ENCODE measurements at places on chromosomes 4 and X.

DNA sequence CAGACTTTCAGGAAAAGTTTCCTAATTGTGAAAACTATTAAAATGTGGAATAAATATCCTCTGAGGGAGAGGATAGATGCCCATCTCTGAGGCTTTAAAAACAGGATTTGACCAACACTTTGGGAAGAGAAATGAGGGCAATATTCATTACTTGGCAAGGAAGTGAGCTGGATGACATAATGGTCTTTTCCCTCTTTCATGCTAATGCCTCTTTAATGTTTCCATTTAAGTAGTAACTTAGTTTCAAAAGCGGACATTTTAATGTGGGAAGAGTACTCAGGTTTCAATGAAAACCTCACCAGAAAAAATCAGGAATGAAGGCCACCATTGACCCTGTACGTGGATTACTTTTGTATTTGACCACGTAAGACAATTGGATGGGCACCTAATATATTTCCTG lies 503.3 kb downstream of the ANKRD50 start:
- no peak for DNase-seq

- no peak for DNase-seq
These were observed 1132.9 kb downstream of the RAPGEF2 start for GRCh38 chr4:160235771-160236170.

GRCh38 chr4:174764105-174764729 lies 64.8 kb downstream of the GLRA3 start:
- DNase-seq = peak; percentile 63

DNA sequence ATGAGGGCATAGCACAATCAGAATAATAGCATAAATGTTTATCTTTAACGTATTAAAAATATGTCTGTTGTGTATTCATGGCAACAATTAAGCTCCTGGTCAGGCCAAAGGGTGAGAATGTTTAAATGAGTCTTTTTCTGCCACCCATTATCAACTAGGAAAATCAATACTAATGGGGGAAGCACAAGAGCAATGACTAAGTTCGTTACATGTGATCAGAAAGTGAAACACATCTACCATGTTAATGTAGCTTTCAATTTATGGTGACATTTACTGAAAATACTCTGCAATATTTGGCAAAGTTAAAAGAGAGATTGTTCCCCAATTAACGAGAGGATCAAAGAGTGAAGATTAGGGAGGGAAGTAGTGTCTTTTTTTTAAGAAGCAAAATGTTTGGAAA lies 143.7 kb downstream of the NAA11 start:
- DNase-seq = no peak

DNA sequence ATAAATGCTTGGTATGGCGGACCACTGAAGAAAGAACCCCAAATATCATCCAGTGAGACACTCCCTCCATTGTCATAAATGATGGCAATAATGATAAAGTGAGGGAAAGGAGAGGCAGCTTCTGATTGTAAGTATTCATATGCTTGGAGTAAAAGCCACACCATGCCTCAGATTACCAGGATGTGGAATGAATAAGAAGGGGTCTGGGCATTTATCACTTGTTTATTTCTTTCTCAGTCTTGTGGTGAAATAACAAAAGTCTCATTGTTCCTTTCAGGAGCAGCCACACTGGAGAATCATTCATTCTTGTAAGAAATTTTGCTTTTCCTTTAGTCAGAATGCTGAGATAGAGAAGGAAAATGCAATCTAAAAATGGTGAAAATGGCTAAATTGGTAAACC lies 21.7 kb downstream of the F8 start:
- no peak for DNase-seq

DNA sequence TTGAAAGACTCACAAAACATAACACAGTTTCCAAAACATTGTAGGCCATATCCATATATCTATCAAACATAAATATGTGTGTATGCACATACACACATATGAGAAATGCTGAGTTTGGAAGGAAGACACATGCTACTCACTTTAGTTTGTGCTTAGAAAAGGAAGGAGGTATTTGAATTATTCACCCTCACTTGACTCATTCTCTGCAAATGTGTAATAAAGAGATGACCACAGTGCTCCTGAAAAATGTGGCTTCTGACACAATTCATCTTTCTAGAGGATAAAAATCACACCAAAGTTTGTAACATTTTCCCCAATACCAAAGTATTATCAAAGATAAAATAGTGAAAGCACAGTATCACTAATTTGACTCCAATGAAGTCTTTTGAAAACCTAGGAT lies 950.1 kb downstream of the FAT4 start:
- peak; percentile 74 for DNase-seq

GRCh38 chr4:6758728-6759127 lies 23.8 kb upstream of the KIAA0232 start:
- DNase-seq = no peak

DNA sequence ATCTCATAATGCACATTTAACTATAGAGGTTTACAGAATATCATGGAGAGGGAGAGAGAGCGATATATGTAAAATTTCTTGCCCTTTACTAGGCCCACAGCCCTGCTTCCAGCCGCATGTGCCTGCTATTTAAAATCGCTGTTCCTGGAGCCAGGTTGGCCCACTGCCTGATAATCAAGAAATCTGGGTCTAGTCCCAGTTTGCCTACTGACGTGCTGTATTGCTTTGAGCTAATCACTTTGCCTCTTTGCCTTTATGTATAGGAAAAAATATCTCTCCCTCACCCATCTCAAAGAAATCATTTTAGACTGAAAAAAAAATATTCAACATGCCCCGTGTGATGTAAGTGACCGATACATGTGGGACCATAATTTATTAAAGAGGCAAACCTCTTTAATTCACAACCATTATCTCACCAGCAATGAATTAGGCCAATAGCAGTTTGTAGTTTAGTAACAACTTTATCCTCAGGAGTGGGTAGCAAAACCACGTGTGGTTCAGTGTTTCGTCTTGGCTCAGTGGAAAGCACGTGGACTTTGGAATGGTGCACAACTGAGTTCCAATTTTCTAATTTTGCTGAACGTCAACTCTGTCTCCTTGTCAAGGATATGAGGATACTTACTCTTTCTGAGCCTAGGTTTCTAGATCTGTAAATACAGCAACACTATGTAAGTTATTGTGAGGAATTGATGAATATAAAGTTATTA lies 62.6 kb downstream of the GRXCR1 start:
- DNase-seq = no peak
